ENCODE measurements at places on chromosomes 6 and 20.

DNA sequence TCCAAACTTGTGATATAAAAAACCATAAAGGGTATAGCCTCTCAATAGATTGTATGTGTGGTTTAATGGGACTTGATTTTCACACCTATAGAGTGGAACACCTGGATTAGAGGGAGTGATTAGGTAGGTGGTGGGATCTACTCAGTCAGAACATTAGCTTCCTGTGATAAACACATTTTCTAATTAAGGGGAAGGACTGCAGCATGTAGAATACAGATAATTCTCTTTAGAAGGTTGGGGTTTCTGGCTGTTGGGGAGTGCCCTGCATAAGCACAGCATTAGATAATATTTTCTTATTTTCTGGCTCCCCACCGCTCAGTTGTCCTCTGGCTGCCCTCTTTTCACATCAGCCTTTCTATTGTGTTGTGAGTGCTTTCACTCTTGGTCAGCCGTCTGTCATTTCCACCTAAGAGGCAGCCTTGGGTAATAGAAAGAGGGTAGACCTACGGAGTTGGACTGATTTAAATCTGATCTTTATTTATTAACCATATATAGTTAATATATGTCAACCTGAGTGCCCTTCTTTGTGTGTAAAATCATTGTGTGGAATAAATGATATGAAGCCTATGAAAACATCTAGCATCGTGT, 8.0 kb downstream of the CSE1L start:
- DNase-seq = no peak

GRCh38 chr6:121838842-121839241, 403.4 kb downstream of the GJA1 start:
- DNase-seq = no peak

GRCh38 chr6:139311831-139312230, 20.0 kb upstream of the TXLNB start:
- no peak for DNase-seq

DNA sequence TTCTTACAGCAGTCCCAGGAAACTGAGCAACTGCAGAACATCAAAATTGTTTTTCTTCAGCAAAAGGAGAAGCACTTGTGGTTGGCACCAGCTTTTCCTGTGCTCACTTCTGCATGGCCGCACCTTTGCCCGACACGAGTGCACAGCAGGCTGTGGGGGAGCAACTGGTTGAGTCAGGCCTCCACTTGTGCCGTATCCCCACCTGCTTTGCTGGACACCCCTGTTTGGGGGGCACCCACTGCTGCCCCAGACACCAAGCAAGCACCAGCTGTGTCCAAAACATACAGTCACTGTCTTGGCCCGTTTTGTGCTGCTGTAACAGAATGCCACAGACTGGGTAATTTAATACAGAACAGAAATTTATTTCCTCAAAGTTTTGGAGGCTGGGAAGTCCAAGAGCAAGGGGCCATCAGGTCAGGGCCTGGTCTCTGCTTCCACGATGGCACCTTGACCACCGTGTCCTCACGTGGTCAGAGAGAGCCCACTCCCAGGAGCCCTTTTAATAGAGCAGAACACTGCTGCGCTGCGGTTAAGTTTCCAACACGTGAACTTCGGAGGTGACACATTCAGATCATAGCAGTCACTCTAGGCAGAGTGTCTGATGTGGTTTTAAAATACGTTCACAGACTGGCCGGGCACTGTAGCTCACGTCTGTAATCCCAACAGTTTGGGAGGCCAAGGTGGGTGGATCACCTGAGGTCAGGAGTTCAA, 8.7 kb upstream of the GMEB2 start:
- no peak for DNase-seq

DNA sequence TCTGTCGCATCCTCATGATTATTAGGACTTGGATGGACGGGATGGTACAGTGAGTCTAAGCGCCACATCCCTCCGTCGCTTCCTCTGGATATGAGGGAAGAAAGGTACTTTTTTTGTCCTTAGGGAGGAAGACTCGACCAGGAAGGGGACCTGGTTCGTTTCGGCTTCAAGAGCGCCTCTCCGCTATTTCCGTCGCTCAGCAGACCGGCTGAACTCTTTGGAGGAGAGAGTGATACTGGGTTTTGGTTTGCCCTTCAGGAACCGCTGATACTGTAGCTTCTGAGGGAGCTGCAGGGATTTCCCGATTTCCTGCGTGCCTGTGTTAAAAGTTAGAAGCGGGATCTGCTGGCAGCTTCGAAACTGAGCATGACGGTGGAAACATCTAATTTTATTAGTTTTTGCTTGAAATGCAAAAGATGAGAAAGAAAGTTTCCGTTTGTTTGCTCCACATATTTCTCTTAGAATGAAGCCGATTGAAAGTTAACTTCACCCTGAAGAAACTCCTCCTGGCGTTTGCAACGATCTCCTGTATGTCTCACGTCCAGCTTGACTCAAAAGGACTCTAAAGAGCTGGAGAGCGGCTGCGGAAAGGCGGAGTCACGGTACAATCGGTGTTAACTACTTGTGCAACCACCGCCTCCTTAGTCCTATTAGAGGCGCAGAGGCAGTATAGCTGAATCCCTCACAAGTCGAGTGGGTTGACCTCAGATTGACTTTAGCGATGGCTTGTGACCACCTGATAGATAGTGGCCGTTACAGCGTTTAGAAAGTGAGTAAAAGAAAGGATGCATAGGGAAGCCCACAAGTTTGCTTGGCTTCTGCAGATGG, 129.4 kb downstream of the TRIM27 start:
- no peak for DNase-seq

GRCh38 chr6:139904568-139904967, 530.1 kb upstream of the CITED2 start:
- no peak for DNase-seq

DNA sequence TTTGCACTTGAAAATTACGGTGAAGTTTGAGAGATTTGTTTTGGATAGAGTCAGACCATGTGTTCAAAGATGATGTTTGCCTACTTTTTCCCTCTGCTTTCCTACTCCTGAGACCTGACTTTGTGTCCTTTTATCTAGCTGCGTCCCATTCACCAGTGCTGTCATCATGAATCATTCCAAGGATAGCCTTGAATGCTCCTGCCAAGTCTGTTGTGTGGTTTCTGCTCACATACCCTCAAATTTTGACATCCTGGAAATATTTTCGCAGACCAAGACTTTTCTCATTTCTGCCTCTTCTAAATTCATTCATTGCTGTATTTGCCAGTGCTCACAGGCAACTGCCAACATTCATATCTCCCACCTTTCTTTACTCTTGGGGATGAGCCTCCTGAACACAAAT, 175.9 kb upstream of the SCGN start:
- no peak for DNase-seq

GRCh38 chr6:42264852-42265390, 47.3 kb upstream of the MRPS10 start:
- no peak for DNase-seq

GRCh38 chr6:100370265-100370664, 94.5 kb downstream of the SIM1 start:
- no peak for DNase-seq

- no peak for DNase-seq
Observed at GRCh38 chr20:38790200-38791053, 15.1 kb upstream of the PPP1R16B start.

DNA sequence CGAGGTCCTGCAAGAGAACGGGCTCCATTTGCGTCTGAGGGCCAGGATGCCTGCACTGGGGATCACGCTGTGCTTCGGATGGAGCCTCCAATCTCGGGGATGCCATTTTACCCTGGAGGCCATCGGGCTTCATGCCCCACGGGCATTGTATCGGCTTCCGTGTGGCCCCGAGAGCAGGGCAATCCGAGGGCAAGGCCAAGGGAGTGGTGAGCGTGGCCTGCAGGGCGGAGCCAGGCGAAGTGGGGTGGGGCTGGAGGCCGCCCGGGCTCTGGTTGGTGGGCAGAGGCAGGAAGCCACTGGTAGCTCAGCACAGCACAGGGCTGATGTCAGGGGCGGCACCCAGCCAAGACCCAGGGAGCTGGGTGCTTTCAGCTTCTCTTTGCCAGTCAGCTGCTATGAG, 57.5 kb upstream of the BHLHE23 start:
- no peak for DNase-seq

DNA sequence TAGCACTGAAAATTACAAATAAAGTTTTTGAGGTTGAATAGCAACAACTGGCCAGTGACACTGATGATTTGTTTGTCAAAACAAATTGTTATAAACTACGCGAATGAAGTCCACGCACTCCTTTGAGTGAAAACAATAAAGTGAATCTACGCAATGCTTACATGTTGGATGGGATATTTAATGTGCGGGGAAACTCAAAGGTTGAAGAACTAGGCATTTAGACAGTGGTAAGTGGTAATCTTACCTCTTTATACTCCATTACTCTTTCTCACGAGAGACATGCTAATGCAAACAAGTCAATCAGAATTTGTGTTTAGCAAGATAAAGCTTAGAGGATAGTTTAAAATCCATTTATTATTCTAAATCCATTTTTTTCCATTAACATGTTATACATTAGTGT, 606.4 kb downstream of the KHDRBS2 start:
- DNase-seq = no peak

- no peak for DNase-seq
Observed at GRCh38 chr20:5164645-5165625, 38.1 kb downstream of the CDS2 start.

Measured in NCI-H187 treated with DMSO at 0.1 percent for 48 hours (cell line).